ENCODE measurements at places on chromosomes 6 and 20. TPM values are rescaled to one million over a fixed set of nuclear protein-coding genes. Genes with fewer than 3 reads are reported as not detected.

ZBTB12 gene
- 9.3 TPM for total RNA-seq

CLPSL2 gene
- total RNA-seq = not detected

TRIM31 gene
- 3.0 TPM for total RNA-seq

BPIFB1 gene
- not detected for total RNA-seq

CCM2L gene
- 21.5 TPM for total RNA-seq

VSX1 gene
- not detected for total RNA-seq

DNA sequence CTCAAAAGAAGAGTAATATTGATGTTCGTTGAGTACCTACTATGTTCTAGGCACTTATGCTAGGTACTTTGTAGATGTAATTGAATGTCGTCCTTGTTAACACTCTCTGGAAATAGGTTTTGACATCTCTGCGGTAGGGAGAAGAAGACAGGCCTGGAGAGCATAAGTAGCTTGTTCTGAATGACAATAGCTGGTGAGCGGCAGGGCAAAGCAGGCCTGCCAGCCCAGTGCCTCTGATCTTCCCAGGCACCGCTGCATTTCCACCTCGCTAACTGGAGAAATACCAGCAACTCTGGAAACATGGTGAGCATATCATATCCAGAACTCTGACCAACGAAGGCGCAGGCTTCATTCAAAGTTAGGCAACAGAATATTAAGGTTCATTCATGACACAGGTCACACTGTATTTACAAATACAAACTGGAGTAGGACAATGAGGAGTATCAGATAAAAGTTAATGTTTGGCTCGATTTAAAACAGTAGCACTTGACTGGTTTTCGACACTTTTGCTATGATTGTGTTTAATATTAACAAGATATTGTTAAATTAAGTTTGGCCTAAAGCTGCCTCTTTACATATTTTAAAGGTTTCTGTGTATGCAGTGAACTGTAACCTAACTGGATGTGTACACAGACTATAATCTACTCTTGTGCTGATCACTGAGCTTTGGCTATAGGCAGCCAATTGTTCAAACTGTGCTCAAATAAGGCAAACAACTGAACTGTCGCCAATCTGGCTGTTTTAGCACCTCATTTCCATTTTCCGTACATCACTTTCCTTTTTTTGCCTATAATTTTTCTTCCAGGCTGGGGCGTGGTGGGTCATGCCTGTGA is 54.1 kb downstream of the PPP1R3G start:
- peak; percentile 55 for DNase-seq

GRCh38 chr6:108763931-108764579 is 84.2 kb upstream of the ARMC2 start:
- DNase-seq = no peak

DNA sequence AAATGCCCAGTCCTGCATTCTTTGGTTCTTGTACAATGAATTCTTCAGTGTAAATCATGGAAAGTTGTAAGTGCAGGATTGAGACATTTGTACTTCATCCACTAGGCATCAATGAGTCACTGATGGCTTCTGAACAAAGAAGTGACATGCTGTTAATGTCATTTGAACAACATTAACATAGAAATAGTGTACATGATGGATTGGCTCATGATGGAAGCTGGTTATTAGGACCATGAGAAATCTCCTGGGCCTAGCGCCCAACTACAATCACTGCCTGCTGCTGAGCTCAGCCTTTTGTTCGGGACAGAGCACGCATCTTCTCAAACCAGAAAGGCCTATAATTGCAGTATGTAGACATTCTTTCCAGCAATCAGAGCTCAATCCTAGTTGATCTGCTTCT is 316.8 kb upstream of the TSHZ2 start:
- DNase-seq = no peak

- no peak for DNase-seq
Observed at GRCh38 chr20:34538671-34539123, 19.8 kb upstream of the MAP1LC3A start.

DNA sequence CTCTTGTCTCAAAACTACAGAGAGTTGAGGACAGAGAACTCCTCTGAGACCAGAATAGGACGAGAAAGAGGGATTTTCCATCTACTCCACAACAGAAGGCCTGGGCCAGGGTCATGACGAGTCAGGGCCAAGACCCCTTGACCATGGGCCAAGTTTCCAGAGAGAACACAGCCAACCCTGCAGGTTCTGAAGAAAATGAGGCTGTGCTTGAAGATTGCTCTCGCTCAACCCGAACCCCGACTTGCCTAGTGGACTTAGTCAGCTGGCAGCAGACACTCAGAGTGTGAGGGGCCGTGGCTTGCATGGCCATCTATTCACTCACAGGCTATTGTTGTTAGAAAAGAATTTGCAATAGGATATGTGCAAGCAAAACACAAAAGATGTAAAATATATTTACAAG is 54.5 kb downstream of the TMEM242 start:
- DNase-seq = no peak

DNA sequence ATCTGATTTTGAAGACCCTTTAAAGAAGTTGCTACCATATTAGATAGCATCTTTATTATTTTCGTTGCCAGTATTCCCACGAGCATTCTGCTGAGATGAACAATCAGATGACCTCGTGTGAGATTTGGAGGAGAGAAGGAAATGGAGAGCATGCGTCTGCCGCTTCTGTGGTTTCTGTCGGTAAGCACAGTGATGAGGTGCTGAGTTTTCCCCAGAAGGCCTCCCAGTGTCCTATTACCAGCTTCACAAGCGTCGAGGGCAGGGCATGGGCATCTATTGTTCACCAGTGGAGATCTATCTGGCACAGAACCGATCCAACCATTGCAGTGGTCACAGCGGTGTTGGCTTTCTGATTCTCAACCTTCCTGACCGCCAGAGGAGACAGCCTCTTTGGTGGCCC is 29.4 kb downstream of the TRAF3IP2 start:
- no peak for DNase-seq

DNA sequence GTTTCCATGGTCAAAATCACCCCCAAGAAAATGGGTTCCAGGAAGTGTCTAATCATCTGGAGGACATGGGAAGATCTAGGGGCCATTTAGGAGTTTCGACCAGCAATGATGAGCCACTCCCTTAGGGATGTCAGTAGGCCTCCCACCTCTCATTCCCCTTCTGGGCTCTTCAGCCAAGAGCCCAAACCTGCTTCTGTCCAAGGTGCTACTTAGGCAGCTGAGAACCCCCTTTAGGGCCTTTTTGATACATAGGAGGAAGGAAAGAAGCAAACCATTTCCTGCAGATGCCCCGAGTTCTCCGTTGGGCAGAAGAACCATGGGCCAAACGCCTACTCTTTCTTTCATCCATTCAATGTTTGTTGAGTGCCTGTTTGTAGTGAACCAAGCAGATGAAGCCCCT is 141.4 kb upstream of the RIN2 start:
- no peak for DNase-seq

- no peak for DNase-seq
Observed at GRCh38 chr6:50699051-50699775, 14.1 kb upstream of the TFAP2D start.

GRCh38 chr20:58071991-58072390 is 156.5 kb downstream of the ANKRD60 start:
- DNase-seq = no peak

DNA sequence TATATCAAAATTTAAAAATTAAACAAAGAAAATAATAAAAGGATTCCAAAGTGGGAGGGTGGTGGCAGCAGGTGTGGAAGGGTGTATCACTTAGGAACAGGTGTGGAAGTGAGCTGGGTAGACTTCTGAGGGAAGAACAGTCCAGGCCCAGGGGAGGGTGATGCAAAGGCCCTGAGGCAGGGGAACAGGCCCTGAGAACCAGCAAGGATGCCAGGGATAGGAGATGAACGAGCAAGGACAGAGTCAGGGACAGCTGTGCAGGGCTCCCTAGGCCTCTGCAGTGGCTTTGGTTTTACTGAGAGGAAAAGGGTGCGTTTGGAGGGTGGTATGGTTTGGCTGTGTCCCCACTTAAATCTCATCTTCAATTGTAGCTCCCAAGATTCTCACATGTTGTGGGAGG is 9.4 kb upstream of the RAET1E start:
- no peak for DNase-seq

- peak; percentile 41 for DNase-seq
Observed at GRCh38 chr6:31940256-31940664, 5.6 kb upstream of the CFB start.

DNA sequence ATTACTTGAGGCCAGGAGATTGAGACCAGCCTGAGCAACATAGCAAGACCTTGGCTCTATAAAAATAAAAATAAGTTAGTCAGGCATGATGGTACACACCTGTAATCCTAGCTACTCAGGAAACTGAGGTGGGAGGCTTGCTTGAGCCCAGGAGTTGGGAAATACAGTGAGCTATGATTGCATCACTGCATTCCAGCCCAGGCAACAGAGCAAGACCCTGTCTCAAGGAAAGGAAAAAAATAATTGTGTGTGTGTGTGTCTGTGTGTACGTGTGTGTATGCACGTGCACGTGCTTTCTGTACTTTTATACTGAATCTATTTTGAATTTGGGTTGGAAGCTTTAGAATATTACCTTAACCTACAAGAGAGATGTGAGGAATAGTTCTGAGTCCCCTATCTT is 58.9 kb downstream of the KIZ start:
- no peak for DNase-seq

DNA sequence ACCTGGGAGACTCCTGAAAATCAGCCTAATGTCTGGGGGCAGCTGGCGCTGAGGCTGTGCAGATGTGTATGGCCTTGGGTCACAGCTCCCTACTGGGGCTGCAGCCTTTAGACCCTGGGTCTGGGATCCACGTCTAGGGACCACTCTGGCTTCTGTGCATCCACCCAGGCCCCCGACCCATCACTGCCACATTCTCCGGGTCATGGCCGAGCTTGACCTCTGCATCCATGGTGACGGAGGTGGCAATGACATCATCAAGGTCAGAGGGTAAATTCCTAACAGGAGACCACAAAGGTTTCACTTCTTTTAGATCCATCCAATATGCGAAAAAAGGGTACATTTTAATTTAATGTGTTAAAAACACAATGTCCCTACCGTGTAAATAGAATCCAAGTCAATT is 14.5 kb upstream of the PCMTD2 start:
- no peak for DNase-seq

- DNase-seq = no peak
Observed at GRCh38 chr20:37856932-37857660, 45.8 kb upstream of the VSTM2L start.

All from Caki2 (cell line).